ENCODE measurements at places on chromosomes 12 and 14.

DNA sequence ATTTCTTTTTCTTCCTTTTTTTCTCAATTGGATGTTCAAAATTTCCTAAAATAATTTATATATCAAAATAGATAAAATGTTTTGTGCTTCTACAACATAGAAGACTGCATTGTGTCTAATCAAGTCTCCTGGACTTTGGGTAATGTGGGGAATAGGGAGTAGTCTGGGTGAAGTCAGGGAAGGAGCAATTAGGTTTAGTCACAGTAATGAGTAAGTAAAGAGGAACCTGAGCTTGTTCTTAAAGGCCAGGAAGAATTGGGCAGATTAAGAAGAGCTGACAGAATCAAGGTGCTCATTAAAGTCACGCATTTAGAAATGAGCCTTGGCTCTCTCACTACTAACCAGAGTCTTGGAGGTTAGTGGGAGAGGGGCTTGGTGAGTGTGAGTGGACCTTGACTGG lies 233.3 kb upstream of the SSTR1 start:
- no peak for DNase-seq

DNA sequence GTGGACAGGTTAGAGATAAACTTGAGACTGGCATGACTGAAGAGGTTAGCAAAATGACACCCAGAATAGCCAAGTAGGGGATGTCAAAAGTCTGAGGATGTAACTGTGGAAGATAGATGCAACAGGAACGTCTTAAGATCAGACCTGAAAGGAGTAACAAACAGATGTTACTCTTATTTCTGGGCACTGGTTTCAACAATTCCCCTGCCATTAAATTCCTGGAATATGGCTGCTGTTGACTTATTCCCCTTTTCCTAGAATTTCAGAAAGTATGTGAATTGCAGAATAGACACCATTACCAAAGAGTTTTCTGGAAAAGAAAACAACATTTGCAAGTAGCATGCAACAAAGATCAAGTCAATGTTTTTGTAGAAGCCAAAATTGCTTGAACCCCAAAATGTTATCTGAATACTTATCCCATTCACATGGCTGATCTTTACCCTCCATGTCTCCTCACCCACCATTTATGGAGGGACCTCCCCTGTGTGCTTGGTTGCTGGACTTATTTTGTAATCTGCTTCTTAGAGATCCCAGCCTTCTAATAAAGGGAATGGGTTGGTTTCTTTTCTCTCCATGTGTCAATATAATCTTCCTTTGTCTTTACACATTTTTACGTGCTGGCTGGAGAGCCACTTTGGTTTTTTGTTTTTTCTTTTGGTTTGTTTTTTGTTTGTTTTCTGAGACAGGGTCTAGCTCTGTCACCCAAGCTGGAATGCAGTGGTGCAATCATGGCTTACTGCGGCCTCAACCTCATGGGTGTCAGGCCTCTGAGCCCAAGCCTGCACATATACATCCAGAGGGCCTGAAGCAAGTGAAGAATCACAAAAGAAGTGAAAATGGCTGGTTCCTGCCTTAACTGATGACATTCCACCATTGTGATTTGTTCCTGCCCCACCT lies 57.0 kb downstream of the BBS10 start:
- DNase-seq: no peak

DNA sequence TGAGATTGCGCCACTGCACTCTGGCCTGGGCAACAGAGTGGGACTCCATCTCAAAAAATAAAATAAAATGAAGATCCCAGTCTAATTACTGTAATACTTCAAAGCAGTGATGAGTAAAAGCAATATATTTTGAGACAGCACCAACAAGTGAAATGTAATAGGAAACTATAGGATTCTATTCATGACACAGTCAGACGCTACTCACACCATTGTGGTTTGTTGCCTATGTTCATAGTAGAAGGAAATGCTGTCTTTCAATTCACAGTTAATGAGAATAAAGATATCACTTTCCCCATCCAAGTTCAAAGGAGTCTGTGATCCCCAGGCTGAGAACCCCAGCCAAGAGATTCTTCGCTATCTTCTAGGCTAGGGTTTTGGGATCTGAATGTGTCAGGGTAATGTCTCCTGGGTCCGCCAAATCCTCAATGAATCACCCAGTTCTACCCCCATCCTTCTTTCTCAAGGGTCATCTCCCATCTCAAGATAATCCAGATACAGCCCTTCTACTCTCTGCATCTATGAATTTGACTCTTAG lies 16.6 kb upstream of the DTX1 start:
- no peak for DNase-seq

DNA sequence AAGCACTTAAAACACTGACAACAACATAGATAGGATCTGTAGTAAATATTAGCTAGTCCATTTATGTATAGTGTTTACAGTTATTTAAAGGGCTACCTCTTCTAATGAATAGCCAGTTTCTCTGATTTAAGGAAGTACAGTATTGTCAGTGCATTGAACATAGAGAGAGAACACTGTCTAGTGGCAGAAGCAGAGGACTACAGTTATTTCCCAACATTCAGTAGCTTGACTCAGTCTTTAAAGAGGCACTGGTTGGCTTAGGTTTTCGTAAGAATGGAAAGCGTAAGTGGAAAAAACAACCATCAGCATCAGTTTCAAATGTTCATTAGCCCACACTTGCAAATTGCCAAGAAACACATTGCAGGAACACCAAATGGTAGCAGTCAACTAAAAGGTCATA lies 125.0 kb upstream of the HMGA2 start:
- DNase-seq: peak; percentile 24

- no peak for DNase-seq
These were observed 41.9 kb downstream of the VWF start for GRCh38 chr12:6082613-6083012.

DNA sequence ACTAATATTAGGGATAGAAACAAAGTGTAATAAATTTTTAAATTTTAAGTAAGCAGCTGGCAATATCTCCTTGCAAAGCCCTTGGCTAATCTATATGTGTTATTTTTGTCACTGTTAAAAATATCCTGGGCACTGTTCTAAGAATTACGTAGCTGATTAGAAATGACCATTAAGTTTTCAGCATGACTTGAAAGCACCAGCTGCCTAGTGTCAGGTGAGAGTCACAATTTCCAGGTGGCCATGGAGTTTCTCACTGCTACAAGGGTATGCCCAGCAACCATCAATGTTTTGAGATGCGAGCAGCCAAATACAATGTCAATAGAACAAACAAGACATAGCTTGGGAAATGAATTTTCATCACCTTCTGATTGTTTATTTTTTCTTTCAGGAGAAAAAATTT lies 23.3 kb upstream of the GYS2 start:
- no peak for DNase-seq

- DNase-seq: no peak
These were observed 39.2 kb upstream of the POC1B start for GRCh38 chr12:89565002-89565401.

DNA sequence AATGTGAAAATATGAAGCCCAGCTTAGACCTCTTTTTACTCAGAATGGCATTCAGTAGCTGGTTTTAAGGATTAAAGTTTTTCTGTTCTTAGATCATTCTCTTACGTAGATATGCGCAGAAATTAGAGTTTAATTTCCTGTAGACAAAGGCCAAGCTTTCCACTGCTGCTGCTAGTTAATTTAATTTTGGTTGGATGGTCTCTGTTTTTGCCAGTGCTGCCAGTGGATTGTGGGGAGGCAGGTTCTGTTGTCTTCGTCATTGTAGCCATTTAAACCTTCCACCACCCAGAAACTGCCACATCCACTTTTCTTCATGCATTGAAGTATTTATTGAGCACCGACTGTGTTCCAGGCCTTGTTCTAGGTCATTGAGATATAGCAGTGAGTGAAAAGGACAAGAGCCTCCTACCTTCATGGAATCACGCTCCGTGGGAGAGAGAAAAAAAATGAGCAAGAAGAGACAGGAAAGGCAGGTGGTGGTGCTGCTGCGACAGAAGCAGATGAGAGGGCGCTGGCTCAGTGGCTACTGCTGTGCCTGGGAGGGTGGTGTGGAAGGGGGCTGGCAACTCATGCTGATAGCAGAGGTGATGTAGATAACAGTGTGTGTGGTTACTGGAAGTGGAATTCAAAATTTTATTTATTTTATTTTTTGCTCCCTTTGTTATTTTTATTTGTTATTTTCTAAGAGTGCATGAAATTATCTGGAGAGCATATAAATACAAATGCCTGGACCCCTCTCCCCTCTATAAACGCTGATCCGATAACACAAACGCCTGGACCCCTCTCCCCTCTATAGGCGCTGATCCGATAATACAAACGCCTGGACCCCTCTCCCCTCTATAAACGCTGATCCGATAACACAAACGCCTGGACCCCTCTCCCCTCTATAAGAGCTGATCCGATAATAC lies 33.3 kb downstream of the DYNC1H1 start:
- DNase-seq: no peak

GRCh38 chr12:91073426-91073825 lies 15.6 kb upstream of the KERA start:
- no peak for DNase-seq

GRCh38 chr12:74747305-74747704 lies 209.7 kb downstream of the ATXN7L3B start:
- DNase-seq: no peak

- DNase-seq: peak; percentile 58
These were observed 37.8 kb downstream of the PHETA1 start for GRCh38 chr12:111330800-111331752.

GRCh38 chr12:98828802-98829600 lies 183.9 kb downstream of the APAF1 start:
- no peak for DNase-seq

- peak; percentile 56 for DNase-seq
These were observed 682 bp downstream of the KIAA0586 start for GRCh38 chr14:58428118-58428683.

GRCh38 chr14:95056476-95056875 lies 100.9 kb downstream of the DICER1 start:
- no peak for DNase-seq

DNA sequence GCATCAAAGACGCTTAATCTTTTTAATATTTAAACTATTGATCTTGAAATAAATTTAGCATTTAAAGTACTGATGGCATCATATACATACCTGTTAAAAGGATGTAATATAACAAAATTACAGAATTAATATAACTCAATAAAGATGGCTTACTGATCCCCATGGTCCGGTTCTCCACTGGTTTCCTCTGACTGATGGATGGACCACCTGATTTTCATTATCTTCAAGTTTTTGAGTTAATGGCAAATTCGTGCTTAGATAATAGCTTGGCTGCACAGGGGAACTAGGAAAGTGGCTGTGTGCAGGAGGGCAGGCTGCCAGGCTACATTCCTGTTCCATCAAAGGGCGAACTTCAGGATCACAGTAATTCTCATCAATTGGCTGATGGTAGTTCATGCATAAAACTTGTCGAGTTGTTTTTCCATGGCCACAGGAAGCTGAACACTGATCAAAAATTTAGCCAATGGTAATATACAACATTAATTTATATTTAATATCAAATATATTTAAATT lies 123.9 kb downstream of the ADAMTS20 start:
- DNase-seq: no peak

GRCh38 chr12:2163177-2163941 lies 110.6 kb downstream of the CACNA1C start:
- DNase-seq: no peak

DNA sequence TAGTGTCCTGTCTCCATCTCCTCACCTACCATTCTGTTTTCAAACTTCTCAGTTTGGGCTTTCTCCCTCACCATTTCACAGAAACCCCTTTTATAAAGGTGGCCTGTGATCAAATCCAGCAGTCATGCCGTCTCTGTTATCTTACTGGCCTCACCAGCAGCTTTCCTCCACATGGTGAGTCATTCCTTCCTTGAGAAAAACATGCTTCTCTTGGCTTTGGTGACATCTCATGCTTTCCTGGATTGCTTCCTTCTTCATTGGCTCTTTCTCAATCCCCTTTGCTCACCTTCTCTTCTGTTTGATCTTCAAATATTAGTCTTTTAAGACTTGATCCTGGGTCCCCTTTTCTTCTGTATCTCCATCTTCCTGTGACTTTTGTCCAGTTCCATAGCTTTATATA lies 164.9 kb downstream of the ANO4 start:
- no peak for DNase-seq

GRCh38 chr14:69373104-69373503 lies 25.0 kb downstream of the ERH start:
- DNase-seq: no peak

DNA sequence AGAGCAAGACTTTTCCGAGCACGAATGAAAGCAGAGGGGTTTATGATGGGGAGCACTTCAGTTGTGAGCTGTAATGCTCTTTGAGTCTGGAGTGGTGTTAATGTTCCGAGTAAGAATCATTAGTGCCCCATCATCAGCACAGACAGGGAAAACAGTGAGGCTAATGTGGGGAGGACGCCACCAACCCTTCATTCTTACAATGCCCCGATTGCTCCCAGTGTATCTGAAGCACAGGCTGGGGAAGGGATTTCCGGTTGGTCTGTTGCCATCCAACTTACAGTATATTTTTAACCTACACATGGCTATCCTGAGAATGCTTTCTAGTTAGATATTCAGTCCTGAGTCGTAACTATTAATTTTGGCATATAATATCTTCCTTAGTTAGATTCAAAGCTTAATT lies 141.6 kb downstream of the APAF1 start:
- no peak for DNase-seq

- no peak for DNase-seq
These were observed 5.0 kb downstream of the MGST1 start for GRCh38 chr12:16352481-16352880.

GRCh38 chr14:73426877-73427276 lies 31.5 kb downstream of the NUMB start:
- DNase-seq: peak; percentile 29

DNA sequence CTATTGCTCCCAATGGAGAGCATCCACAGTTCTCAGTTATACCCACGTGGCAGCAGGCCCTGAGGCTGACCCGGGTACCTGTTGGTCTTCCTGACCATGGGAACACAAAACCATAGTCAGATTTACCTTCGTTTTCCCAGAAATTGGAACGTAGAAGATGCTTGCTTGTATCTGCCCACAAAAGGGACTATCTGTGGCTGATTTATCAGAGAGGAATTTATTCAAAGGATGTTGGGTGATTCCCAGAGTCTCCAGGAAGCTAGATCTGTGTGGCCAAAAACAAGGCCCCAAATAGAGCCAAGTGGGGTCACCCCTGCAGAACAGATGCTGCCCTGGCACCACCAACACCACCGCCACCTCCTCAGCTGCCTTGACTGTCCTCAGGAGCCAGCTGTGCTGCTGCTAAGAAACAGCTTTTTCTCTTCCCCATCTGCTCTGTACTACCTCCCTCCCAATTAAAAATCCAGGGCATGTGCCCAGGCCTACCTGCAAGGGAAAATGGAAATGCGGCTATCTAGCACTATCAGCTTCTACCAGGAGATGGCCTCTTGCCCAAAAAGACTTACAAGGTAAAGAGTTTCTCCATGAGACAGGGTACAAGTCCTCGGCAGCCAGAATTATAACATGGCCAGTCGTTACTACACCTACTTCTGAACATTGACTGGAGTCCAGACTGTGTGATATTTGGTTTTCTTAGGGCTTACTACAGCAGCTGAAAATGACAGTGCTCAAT lies 128.6 kb upstream of the PLEKHG7 start:
- DNase-seq: no peak
